Endothelial cell of umbilical vein (primary cell): ENCODE measurements at places on chromosomes 16 and 17. TPM values are rescaled to one million over a fixed set of nuclear protein-coding genes. Genes with fewer than 3 reads are reported as not detected.

DNA sequence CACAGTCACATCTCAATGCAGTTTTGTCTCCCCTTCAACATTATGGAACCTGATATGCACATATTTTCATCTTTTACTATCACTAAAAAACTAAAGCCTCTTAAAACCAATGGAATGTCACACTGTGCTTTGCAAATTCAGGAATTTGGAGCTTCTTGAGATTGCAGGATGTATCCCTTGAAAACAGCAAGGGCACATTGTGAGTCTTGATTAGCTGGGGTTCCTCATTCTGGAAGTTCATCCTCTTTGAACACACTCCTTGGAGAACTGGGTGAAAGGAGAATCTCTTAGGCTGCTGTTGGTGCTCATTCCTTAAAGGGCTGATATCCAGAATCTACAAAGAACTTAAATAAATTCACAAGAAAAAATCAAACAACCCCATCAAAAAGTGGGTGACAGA is 21.1 kb upstream of the MYOCD start:
- H3K4me3 ChIP-seq = no peak overlapping the region
- no peak for DNase-seq
- H3K27me3 ChIP-seq = no peaks in the 10 kb centered on the region
- H3K4me1 ChIP-seq = no peaks in the 10 kb centered on the region
- H3K27ac ChIP-seq = no peak overlapping the region

GRCh38 chr16:69787883-69788282 is 25.8 kb downstream of the WWP2 start:
- H3K4me3 ChIP-seq = no peak overlapping the region
- no peak for DNase-seq
- peaks cover 6% of the 10 kb centered on the region for H3K36me3 ChIP-seq
- no peaks in the 10 kb centered on the region for H3K4me1 ChIP-seq

GRCh38 chr16:22660441-22661160 is 149.9 kb downstream of the NPIPB5 start:
- DNase-seq = no peak
- no peaks in the 10 kb centered on the region for H3K27me3 ChIP-seq
- H3K4me3 ChIP-seq = no peak overlapping the region
- no peaks in the 10 kb centered on the region for H3K4me1 ChIP-seq

GRCh38 chr17:75601057-75601987 is 13.7 kb downstream of the MYO15B start:
- no peak overlapping the region for H3K4me3 ChIP-seq
- H3K4me1 ChIP-seq = no peaks in the 10 kb centered on the region
- DNase-seq = peak; percentile 30
- H3K27ac ChIP-seq = no peak overlapping the region

GRCh38 chr16:31298958-31299357 is 39.2 kb downstream of the ITGAM start:
- H3K4me1 ChIP-seq = no peaks in the 10 kb centered on the region
- no peak overlapping the region for H3K4me3 ChIP-seq
- H3K36me3 ChIP-seq = no peaks in the 10 kb centered on the region

GRCh38 chr17:33284022-33284421 is 9.1 kb downstream of the ASIC2 start:
- no peaks in the 10 kb centered on the region for H3K36me3 ChIP-seq
- peaks cover 18% of the 10 kb centered on the region for H3K4me1 ChIP-seq
- DNase-seq = peak; percentile 84
- peak overlapping the region; percentile 45 for H3K27ac ChIP-seq
- peaks cover 10% of the 10 kb centered on the region for H3K27me3 ChIP-seq

DNA sequence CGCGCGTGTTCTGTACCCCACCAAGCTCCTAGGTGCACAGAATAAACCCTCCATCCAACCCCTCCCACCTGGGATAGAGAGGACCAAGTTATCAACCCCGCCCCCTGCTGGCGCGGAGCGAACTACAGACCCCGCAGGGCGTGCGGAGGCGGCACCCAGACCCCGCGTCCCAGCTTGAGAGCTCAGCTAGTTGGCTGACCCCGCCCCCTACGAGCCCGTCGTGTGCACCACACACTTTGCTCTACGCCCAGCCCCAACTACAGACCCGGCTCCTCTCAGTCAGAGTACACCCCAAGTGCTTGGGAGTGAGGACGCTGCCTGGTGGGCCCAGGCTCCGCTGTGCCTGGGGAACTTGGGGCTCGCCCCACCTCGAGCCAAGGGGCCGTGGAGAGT is 1.5 kb downstream of the GRIN2A start:
- H3K4me3 ChIP-seq = no peak overlapping the region
- no peak overlapping the region for H3K27ac ChIP-seq
- no peaks in the 10 kb centered on the region for H3K4me1 ChIP-seq
- H3K27me3 ChIP-seq = peaks cover 14% of the 10 kb centered on the region
- no peaks in the 10 kb centered on the region for H3K36me3 ChIP-seq

- H3K36me3 ChIP-seq = no peaks in the 10 kb centered on the region
- H3K27me3 ChIP-seq = peaks cover 5% of the 10 kb centered on the region
- H3K4me1 ChIP-seq = no peaks in the 10 kb centered on the region
- H3K27ac ChIP-seq = no peak overlapping the region
These were observed 78.1 kb upstream of the DHX40 start for GRCh38 chr17:59487161-59487873.

DNA sequence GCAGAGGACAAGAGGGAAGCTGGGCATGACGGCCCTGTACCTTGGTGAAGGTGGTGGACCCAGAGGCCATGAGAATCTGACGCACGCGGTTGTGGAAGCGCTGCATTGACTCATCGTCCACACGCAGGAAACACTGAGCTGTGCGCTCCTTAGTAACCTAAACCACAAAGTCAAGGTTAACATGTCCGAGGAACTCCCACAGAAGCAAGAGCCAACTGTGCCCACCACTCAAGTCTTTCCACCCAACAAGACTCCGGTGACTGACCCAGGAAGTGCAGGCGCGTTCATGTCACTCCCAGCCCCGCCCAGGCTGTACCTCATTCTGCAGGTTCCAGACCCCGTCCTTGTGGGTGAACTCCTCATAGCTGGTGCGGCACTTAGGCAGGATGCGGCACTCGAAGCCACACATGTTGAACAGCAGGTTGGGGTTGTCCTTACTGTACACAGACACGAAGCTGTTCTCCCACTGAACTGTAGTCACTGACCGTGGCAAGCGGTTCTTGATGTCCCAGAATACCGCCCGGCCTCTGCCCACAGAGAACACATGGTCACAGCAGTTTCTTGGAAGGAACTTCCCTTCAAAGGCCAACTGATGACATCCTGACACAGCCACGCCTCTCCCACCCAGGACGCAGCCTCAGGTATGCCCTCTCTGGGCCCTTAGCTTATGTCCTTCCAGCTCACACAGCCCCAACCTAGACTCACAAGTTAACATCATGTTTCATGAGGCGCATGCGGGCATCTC is 11.5 kb downstream of the PRPF8 start:
- peaks cover 55% of the 10 kb centered on the region for H3K36me3 ChIP-seq
- DNase-seq = no peak
- H3K27me3 ChIP-seq = no peaks in the 10 kb centered on the region
- H3K27ac ChIP-seq = no peak overlapping the region
- no peak overlapping the region for H3K4me3 ChIP-seq
- H3K4me1 ChIP-seq = no peaks in the 10 kb centered on the region

HEATR3 gene
- total RNA-seq = 17.0 and 23.1 TPM in 2 replicates

CLEC19A gene
- total RNA-seq = not detected in 2 replicates

CAVIN1 gene
- 663 and 684 TPM in 2 replicates for total RNA-seq
